CD4-positive, alpha-beta T cell treated with Interleukin-15 for 4 hours (primary cell): ENCODE measurements at places on chromosomes 7 and 10.
A peak's percentile ranks its signal among the peaks of the same experiment; 100 is the strongest.

GRCh38 chr7:139058943-139059342 is 23.1 kb upstream of the ZC3HAV1L start:
- no peak for DNase-seq

DNA sequence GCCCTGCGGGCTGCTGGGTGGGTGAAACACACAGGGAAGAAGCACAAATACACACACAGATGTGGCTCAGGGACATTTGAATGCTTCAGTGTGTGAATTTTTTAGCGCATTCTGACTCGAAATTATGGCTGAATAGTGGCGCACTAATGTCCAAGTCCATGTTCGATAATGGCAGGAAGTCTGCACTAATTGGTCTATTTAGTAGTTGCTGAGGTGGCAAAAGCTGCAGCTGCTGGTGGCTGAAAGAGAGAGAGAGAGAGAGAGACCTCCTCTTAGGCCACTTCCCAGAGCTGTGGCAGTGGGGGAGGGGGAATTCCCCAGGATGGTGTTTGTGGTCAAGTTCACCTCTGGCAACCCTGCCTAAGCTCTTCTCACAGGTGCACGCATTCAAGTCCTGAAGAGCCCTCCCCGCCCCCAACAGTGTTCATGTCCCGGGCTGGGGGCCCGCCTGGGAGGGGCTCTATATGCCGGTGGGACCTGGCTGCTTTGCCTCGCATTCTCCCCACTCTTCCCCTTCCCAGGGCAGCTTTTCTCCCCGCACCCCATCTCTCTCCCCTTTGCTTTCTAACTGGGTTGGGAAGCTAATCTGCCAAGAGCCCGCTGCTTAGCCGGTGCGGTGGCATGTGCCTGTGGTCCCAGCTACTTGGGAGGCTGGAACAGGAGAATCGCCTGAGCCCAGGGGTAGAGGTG is 6.0 kb upstream of the MNX1 start:
- DNase-seq: no peak

- no peak for DNase-seq
Measured at GRCh38 chr10:87546210-87546609, 41.5 kb downstream of the MINPP1 start.

DNA sequence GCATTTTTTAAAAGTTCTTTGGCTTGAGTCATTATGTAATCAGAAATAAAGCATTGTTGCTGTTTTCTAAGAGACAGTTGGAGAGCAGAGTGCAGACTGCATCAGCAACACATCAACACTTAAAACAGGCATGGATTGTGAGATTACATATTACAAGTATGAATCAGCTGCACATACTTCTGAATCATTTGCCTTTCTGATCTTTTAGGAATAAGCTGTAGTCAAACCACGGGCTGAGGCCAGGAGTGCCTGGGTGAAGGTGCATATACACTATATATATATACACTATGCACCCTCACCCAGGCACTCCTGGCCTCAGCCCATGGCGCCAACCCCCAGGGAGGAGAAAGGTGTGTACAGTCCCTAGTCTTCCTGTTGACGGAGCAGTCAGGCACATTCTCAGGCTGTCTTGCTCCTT is 52.4 kb upstream of the DLX6 start:
- DNase-seq: no peak

DNA sequence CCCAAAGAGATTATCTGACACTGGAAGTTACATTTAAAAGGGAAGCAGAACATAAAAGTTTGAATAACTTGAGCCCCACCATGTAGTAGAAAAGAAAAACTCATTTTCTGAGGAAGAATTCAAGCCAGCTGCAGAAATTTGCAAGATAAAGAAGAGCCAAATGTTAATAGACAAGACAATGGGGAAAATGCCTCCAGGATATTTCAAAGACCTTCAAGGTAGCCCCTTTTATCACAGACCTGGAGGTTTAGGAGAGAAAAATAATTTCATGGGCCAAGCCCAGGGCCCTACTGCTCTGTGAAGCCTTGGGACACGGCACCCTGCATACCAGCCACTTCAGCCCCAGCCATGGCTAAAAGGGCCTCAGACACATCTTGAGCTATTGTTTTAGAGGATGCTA is 18.4 kb upstream of the AKR1C1 start:
- DNase-seq: no peak

DNA sequence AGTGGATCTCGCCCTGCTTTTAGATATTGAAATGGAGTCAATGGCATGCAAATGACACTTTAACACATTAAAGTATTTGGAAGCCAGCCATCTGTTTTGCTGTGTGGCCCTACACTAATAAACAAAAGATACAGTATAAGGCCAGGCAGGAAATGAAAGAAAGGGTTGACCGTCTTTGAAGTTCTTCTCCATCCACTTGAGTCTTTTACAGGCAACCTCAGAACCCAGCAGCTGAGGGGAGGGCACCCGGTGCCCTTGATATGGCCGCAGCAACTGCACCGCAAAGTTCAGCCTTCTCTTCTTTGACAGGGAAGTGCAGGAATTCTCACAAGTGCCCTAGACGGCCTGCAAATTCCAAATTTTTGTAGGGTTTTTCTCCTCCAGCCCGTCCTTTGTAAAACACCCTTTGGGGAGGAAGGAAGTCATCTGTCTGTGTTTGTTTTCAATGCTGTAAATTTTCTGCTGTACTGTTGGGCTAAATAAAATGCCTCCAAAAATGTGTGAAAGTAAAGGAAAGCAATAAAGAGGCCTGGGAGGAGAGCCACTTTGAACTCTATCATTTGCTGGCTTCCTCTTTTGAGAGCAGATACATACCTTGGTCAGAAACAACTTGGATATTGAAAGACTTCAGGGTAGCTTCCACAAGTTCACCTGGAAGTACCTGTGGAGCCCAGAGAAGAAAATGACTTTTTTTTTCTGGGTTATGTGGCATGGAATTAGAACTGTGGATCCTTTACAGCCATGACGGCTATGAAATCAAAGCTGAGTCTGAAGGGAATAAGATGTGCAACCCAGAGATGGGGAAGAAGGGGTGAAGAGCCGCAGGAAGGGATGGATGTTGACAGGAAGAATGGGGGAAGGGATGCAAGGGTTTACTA is 3.6 kb downstream of the HOXA1 start:
- no peak for DNase-seq

- DNase-seq: peak; percentile 57
Measured at GRCh38 chr10:103451091-103451813, 918 bp downstream of the CALHM2 start.

DNA sequence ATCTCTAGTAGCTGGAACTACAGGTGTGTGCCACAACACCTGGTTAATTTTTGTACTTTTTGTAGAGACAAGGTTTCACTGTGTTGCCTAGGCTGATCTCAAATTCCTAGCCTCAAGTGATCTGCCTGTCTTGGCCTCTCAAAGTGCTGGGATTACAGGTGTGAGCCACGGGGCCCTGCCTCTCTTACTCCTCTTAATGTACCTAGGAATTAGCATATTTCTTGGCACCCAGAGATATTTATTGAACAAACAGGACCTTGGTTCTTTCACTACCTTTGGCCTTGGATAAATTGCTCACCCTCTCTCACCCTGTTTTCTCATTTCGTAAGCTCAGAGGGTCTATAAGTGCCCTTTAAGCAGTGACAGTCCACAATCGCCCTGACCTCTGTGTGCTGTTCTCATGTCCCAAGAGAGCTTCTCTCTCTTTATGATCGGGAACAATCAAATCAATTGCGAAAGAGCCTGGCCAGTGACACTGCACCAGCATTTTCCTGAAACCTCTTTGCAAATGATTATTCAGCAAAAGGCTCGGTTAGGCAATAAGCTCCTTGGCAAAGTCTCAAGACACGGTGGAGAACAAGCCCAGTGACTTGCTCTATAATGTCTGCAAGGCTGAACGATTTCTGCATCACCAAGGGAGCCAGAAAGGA is 117.7 kb downstream of the APBB1IP start:
- DNase-seq: no peak
